ENCODE measurements at places on chromosomes 3 and 15. TPM values are rescaled to one million over a fixed set of nuclear protein-coding genes. Genes with fewer than 3 reads are reported as not detected.

DNA sequence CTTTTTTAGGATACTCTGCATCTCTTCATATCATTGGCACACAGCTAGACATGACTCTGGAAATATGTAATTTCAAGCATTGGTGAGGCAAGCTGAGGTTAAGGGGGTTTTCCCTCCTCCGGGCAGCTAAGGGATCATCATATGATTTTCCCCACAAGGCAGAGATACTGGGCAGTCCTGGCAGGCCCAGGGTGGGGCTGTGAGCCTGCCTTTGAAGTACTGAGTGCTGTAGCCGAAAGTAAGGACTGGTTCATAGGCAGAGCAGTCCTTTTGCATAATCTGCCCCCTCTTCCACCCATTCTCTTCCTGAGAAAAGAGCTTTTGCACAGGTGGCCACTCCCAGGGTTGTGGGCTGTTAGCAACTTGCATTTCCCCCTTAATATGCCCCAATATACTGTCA lies 168.8 kb upstream of the MANF start:
- no peak for DNase-seq

DNA sequence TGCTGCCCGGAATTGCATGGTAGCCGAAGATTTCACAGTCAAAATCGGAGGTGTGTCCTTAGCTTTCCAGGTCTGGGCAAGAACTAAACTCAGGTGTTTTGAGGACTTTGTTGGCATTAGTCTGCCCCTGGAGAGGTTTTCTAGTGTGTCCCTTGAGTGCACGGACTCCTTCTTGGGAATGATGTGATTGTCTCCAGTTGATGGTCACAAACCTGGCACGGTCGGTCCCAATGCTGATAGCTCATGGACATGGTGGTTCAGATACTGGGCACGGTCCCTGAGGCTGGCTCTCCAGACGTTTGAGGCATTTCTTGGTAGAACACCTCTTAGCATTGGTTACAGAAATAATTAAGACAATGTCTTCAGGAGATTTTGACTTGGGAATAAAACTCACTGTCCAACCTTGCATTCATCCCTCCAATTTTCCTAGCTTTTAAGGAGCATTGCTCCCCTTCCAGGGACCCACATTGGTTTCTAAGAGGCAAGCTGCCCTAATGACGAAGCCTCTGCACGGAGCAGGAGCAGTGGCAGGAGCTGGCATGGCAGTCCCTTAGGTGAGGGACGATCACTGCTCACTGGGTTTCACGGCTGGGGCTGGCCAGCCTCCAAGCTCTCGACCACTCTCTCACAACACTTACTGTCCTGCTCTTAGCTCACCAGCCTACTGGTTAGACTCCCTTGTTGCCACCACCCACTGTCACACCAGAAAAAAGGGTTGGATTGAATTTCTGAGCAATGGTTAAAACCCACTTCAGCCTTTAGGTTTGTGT lies 68.1 kb downstream of the PGPEP1L start:
- DNase-seq = no peak

- no peak for DNase-seq
These were observed 157.4 kb downstream of the SHOX2 start for GRCh38 chr3:157948605-157949383.

DNA sequence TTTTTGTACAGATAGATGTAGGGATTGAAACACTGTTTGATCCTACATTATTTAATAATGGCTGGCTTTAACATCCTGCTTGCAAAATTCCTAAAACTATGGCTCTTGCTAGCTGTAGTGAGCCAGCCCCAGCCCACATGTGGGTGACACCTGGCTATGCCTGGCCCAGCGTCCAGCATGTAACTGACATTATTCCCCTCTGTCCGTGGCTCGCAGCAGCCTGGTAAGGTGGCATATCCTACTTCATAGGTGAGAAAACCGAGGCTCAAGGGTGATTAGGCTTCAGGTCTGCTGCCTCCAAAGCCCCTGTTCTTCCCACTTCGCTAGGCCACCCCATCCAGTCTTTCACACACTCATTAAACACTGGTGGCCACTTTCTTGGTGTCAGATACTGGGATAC lies 1.6 kb downstream of the CALML4 start:
- DNase-seq = no peak

GRCh38 chr3:147736226-147736625 lies 327.1 kb downstream of the ZIC1 start:
- DNase-seq = no peak

IQCH gene
- 7.8 TPM for polyA plus RNA-seq

ACAP2 gene
- 36.3 TPM for polyA plus RNA-seq

TNFSF10 gene
- polyA plus RNA-seq = 22.1 TPM

SST gene
- polyA plus RNA-seq = 0.99 TPM

PLA2G4F gene
- 37.4 TPM for polyA plus RNA-seq

Data from renal pelvis (tissue), 12 donors.